CD4-positive, alpha-beta T cell (primary cell): ENCODE measurements at places on chromosomes 7 and 10.

- no peak for DNase-seq
- H3K27ac ChIP-seq = no peak overlapping the region
- H3K4me1 ChIP-seq = no peaks in the 10 kb centered on the region
- H3K36me3 ChIP-seq = peaks cover 7% of the 10 kb centered on the region
These were observed 96.5 kb downstream of the ZMIZ1 start for GRCh38 chr10:79165070-79165778.

DNA sequence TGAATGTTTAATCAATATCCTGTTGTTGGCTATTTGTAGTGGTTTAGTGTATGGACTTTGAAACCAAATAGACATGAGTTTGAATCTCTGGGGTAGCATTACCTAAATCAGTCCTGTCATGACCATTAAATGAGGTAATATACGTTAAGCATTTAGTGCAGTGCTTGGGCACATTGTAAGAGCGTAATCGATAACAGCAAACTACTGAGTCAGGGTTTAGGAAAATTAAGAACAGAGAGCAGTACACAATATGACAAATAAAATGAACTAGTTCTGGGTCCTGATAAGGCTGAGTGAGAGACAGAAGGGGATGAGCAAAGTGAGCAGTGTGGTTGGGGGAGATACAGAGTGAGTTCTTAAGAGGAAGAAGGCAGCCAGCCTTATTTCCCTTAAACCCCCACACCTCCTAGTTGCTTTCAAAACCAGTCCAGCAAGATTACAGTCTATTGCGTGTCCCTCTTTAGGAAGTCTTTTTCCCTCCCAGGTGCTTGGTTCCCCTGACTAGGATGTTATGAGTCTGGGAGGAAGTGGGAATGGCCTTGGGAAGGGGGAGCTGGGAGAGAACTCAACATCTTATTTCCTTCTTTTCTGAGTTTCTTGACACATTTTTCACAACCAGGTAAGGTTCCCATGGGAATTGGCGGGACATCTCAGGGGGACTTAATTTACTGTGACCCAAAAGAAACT lies 171.0 kb downstream of the SND1 start:
- H3K4me1 ChIP-seq = no peaks in the 10 kb centered on the region
- H3K27me3 ChIP-seq = no peaks in the 10 kb centered on the region
- no peak overlapping the region for H3K4me3 ChIP-seq
- H3K27ac ChIP-seq = no peak overlapping the region
- no peaks in the 10 kb centered on the region for H3K36me3 ChIP-seq
- no peak for DNase-seq

- no peaks in the 10 kb centered on the region for H3K4me1 ChIP-seq
- H3K27ac ChIP-seq = no peak overlapping the region
- no peak for DNase-seq
- H3K27me3 ChIP-seq = no peaks in the 10 kb centered on the region
- no peaks in the 10 kb centered on the region for H3K36me3 ChIP-seq
These were observed 61.7 kb downstream of the FAM107B start for GRCh38 chr10:14712991-14713424.

DNA sequence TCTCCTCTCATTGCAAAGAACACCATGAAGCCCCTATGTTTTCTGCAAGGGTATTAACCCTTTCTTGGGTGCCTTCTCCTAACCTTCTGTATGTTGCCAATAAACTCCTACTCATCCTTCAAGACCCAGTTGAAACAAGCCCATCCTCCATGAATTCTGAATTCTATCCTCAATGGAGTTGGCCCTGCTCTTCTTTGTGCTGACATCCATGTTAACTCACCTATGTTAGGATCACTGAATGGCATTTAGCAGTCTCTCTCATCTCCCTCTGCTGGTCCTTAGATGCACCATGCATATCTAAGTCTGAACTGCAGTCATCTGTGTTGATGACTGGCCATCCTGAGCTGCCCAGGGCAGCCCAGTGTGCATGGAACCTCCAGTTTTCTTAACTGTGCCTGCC lies 129.8 kb downstream of the BUB3 start:
- H3K27ac ChIP-seq = no peak overlapping the region
- no peaks in the 10 kb centered on the region for H3K27me3 ChIP-seq
- H3K36me3 ChIP-seq = no peaks in the 10 kb centered on the region
- no peak for DNase-seq
- no peaks in the 10 kb centered on the region for H3K4me1 ChIP-seq

DNA sequence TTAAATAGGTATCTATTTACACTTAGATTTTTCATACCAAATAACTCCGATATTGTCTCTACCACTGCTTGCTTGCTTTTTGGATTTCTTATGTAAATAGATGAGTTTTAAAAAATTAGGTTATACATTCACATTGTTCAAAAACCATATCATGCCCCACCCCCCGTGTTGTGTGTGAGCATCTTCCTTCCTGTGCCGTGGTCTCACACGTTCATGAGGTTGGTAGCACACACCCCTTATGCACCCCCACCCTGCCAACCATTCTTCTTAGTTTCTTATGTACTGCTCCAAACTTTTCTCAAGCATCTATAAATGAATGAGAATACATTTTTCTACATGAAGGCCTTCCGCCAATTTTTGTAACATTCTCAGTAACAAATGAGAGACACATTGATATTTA lies 115.6 kb downstream of the FANK1 start:
- no peaks in the 10 kb centered on the region for H3K36me3 ChIP-seq
- H3K4me3 ChIP-seq = no peak overlapping the region
- H3K27ac ChIP-seq = no peak overlapping the region
- no peaks in the 10 kb centered on the region for H3K27me3 ChIP-seq
- DNase-seq = no peak

- no peak overlapping the region for H3K27ac ChIP-seq
- H3K36me3 ChIP-seq = no peaks in the 10 kb centered on the region
- no peaks in the 10 kb centered on the region for H3K4me1 ChIP-seq
- H3K4me3 ChIP-seq = no peak overlapping the region
- no peaks in the 10 kb centered on the region for H3K27me3 ChIP-seq
These were observed 10.9 kb upstream of the KCNMA1 start for GRCh38 chr10:77648472-77648871.

GRCh38 chr10:25501912-25502311 lies 327.1 kb downstream of the GPR158 start:
- no peak overlapping the region for H3K27ac ChIP-seq
- DNase-seq = no peak
- no peaks in the 10 kb centered on the region for H3K4me1 ChIP-seq
- H3K4me3 ChIP-seq = no peak overlapping the region
- no peaks in the 10 kb centered on the region for H3K36me3 ChIP-seq

DNA sequence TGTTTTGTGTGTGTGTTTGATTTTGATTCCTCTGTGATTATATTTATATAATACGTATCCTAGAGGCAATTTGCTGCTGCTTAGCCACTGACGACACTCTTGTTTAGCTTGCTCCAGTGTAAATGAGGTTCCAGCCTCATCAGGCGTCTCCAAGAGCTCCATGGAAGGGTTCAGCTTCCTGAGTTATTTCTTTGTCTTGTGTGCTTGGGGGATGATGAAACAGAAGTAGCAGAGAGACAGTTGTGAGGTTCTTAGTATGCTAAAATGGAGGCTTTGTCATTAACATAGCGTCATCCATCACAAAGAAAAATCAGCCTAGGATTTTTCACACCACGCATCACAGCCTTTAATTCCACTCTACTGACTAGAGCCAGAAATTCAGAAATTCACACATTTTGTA lies 85.1 kb downstream of the KLF6 start:
- H3K27ac ChIP-seq = no peak overlapping the region
- H3K4me3 ChIP-seq = no peak overlapping the region
- H3K27me3 ChIP-seq = no peaks in the 10 kb centered on the region
- DNase-seq = no peak

- DNase-seq = no peak
- H3K36me3 ChIP-seq = peaks cover 41% of the 10 kb centered on the region
- no peaks in the 10 kb centered on the region for H3K4me1 ChIP-seq
- no peak overlapping the region for H3K27ac ChIP-seq
- H3K27me3 ChIP-seq = no peaks in the 10 kb centered on the region
- no peak overlapping the region for H3K4me3 ChIP-seq
These were observed 88.9 kb upstream of the ODAD2 start for GRCh38 chr10:28087661-28088351.

GRCh38 chr7:83065714-83066113 lies 97.0 kb downstream of the PCLO start:
- no peak overlapping the region for H3K27ac ChIP-seq
- H3K27me3 ChIP-seq = no peaks in the 10 kb centered on the region
- no peak for DNase-seq
- no peak overlapping the region for H3K4me3 ChIP-seq
- no peaks in the 10 kb centered on the region for H3K36me3 ChIP-seq

GRCh38 chr7:110486549-110486948 lies 604.4 kb upstream of the LRRN3 start:
- no peaks in the 10 kb centered on the region for H3K27me3 ChIP-seq
- DNase-seq = no peak
- H3K36me3 ChIP-seq = no peaks in the 10 kb centered on the region
- no peak overlapping the region for H3K27ac ChIP-seq

GRCh38 chr10:46234431-46235060 lies 52.3 kb upstream of the ANTXRL start:
- no peaks in the 10 kb centered on the region for H3K4me1 ChIP-seq
- H3K4me3 ChIP-seq = no peak overlapping the region

- no peaks in the 10 kb centered on the region for H3K4me1 ChIP-seq
- no peak overlapping the region for H3K27ac ChIP-seq
- no peaks in the 10 kb centered on the region for H3K36me3 ChIP-seq
These were observed 46.9 kb downstream of the ZNF518A start for GRCh38 chr10:96176985-96177384.

DNA sequence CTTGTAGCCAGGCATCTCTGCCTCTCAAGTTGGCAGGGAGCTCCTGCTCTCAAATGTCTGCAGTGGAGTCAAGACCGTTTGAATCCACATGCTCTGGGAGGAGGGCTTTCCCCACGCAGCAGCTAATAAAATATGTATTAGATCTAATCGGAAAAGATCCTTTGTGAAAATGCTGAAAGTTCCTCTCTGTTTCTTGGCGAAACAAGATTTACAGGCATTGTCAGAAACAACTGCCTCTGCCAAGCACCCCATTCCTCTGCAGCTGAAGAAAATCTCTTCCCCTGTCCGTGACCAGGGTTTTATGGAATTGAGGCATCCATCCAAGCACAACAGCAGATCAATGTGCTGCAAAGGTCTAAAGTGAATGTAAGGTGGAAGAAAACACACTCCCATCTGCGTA lies 165.8 kb downstream of the TCERG1L start:
- DNase-seq = no peak
- no peaks in the 10 kb centered on the region for H3K36me3 ChIP-seq
- no peaks in the 10 kb centered on the region for H3K27me3 ChIP-seq
- no peak overlapping the region for H3K4me3 ChIP-seq
- no peaks in the 10 kb centered on the region for H3K4me1 ChIP-seq

- no peaks in the 10 kb centered on the region for H3K27me3 ChIP-seq
- no peak for DNase-seq
- H3K36me3 ChIP-seq = no peaks in the 10 kb centered on the region
- H3K4me1 ChIP-seq = no peaks in the 10 kb centered on the region
- no peak overlapping the region for H3K4me3 ChIP-seq
These were observed 14.3 kb downstream of the JAZF1 start for GRCh38 chr7:28165961-28166955.

GRCh38 chr7:156606691-156607331 lies 33.8 kb upstream of the RNF32 start:
- peaks cover 20% of the 10 kb centered on the region for H3K4me1 ChIP-seq
- H3K4me3 ChIP-seq = no peak overlapping the region
- no peak for DNase-seq
- no peaks in the 10 kb centered on the region for H3K36me3 ChIP-seq
- no peak overlapping the region for H3K27ac ChIP-seq
- peaks cover 16% of the 10 kb centered on the region for H3K27me3 ChIP-seq

GRCh38 chr10:123449234-123449962 lies 216.8 kb upstream of the GPR26 start:
- H3K27ac ChIP-seq = no peak overlapping the region
- DNase-seq = no peak
- H3K4me3 ChIP-seq = no peak overlapping the region
- H3K36me3 ChIP-seq = no peaks in the 10 kb centered on the region
- H3K4me1 ChIP-seq = no peaks in the 10 kb centered on the region
- no peaks in the 10 kb centered on the region for H3K27me3 ChIP-seq

GRCh38 chr7:23712368-23713284 lies 2.6 kb downstream of the STK31 start:
- no peak overlapping the region for H3K4me3 ChIP-seq
- no peak overlapping the region for H3K27ac ChIP-seq
- no peaks in the 10 kb centered on the region for H3K36me3 ChIP-seq
- H3K4me1 ChIP-seq = no peaks in the 10 kb centered on the region
- H3K27me3 ChIP-seq = no peaks in the 10 kb centered on the region

DNA sequence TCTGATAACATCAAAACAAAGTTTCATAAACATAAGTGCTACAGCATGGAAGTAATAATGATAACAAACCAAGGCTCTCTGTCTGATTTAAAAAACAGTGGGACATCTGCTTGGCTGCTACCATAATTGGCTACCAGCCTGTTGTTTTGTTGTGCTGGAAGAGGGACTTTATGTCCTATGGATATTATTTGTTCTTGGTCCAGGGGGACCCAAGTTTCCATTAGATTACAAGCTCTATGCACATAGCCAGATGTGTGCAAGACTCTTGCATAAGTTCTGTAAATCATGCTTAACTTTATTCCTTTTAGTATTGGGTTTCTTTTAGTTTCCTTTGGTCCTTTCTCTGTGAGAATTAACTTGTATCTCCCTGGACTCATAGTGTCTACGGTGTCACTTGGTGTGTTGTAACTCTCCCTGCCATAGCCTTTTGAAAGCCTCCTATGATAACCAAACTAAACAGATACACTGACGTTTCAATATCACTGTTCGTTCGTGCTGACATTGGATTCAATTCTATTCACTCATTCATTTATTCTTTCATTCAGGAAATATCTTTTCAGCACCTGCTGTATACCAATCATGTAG lies 41.4 kb upstream of the CD36 start:
- no peaks in the 10 kb centered on the region for H3K36me3 ChIP-seq
- H3K4me3 ChIP-seq = no peak overlapping the region
- DNase-seq = no peak

DNA sequence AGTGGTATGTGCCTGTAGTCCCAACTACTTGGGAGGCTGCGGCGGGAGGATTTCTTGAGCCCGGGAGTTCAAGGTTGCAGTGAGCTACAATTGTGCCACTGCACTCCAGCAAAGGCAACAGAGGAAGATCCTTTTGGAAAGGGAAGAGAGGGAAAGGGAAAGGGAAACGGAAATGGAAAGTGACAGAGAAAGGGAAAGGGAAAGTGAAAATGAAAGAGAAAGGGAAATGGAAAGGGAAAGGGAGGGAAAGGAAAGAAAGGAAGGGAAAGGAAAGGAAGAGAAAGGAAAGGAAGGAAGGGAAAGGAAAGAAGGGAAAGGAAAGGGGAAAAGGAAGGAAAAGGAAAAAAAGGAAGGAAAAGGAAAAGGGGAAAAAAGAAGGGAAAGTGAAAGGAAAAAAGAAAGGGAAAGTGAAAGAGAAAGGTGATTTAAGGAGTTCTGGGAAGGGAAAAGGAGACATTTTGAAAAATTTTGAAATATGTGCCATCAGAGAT lies 2.3 kb upstream of the ZC3HAV1 start:
- H3K27ac ChIP-seq = peak overlapping the region; percentile 98
- H3K4me3 ChIP-seq = no peak overlapping the region
- peaks cover 35% of the 10 kb centered on the region for H3K4me1 ChIP-seq
- H3K36me3 ChIP-seq = peaks cover 12% of the 10 kb centered on the region
